ENCODE measurements at places on chromosomes 1 and 21.

- no peak for DNase-seq
These were observed 98.3 kb upstream of the FMN2 start for GRCh38 chr1:239993366-239993765.

DNA sequence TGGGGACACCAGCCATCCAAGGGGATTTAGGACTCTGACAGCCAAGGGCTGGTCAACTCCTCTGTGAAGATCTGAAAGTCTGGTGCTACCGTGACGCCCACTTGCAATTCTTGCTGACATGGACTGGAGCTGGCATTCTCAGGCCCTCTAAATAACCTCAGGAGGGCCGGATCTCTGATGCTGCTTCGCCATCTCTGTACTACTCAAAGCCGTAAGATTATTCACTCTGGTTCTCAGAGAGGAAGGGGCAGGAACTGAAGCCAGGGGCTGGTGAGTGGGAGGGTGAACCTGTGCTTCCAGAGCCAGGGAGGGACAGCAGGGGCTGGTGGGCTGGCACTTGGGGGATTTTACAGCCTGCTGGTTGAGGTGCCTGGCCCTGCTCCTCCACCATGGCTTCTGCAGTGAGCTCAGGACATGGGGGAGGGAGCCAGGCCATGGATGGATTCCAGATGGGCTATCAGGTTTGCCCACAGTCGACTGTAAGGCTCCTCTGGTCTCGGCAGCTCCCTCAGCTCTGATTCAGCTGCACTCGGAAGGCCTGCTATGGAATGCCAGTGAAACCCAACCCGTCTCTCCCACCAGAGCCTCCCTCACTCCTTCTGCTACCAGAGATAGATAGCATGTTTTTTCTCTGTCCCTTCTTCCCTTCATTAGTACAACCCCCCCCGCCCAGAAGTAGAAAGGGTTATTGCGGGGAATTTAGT lies 84.5 kb downstream of the PLXNA2 start:
- no peak for DNase-seq

DNA sequence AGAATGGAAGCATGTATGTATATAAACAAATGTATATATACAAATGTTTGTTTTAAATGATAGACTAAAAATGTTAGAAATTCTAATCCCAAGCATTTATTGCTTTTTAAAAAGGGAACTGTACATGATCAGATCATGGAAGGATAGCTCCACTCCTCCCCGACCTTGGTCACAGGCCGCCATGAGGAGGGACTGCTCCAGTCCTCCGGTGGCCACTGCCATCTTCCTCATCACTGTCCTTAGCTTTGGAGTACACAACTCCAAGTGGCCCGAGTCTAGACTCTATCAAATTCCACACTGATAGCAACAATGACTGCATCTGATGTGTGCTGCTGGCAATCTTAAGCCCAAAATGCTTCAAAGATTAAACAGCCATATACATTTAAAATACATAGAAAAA lies 9.7 kb downstream of the SYF2 start:
- DNase-seq = no peak

DNA sequence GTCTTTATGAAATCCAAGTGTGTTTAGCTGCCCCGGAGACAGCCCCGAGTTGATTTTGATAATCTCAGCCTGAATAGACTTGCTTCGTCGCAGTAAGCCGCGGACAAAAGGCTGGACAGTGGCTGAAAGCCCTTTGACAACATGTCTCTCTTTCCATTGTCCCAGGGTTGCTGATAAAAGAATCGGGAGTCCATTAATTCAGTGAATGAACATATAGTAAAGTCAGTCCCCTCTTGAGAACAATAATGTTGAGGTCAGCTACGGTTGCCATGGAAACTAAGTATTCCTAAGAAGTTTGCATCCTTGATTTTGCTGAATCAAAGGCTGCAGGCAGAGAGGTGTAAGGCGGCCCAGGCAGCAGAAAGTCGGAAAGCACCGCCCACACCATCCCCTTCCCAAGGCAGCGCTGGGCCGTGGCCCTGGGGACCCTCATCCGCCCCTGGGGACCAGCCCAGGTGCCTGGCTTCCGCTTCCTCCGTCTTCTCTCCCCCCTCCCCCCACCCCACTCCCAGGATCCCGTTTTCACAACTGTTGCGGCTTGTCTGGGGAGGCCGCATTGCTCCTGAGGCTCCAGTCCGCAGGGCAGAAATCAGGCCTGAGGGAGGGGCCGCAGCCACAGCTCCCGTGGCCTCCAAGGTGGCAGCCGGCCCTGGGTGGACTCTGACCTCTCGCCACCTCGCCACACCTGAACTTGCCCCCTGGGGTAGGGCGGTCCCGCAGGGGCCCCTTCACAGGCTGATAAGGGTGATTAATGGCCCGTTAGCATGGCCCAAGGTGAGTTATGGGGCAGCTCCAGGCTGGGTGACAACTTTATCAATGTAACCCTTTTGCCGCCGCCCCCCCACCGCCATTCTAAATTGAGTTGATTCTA lies 180.9 kb downstream of the PRDM16 start:
- no peak for DNase-seq

- DNase-seq = no peak
These were observed 28.5 kb downstream of the SLC37A1 start for GRCh38 chr21:42542196-42542595.

DNA sequence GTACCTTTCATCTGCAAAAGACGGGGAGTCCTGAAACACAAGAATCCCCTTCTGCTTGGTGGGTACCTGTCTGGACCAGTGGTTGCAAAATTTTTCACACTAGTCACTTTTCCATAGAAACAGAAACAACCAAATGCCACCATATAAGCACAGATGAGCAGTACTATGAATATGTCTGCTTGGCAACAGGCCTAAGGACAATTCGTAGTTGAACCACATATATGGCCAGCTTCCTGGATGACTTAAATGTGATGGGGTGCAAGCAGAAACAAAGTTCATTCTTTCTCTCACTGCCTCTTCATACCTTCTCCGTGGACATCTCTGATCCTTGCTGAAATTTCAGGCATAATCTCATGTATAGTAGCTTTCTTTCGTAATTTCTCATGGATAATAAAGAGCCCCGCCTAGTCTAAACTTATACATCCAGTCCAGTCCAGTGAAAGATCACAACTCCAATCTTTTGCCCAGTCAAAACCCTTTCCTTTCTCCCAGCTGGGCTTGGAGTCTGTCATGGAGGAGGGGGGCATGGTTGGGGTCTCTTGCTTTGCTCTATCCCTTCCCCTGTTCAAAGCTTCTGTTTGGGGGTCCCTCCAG lies 7.0 kb downstream of the FCAMR start:
- no peak for DNase-seq

- DNase-seq = no peak
These were observed 55.9 kb upstream of the JAK1 start for GRCh38 chr1:65022216-65022615.

GRCh38 chr1:84433258-84434080 lies 35.2 kb downstream of the DNASE2B start:
- peak; percentile 83 for DNase-seq

DNA sequence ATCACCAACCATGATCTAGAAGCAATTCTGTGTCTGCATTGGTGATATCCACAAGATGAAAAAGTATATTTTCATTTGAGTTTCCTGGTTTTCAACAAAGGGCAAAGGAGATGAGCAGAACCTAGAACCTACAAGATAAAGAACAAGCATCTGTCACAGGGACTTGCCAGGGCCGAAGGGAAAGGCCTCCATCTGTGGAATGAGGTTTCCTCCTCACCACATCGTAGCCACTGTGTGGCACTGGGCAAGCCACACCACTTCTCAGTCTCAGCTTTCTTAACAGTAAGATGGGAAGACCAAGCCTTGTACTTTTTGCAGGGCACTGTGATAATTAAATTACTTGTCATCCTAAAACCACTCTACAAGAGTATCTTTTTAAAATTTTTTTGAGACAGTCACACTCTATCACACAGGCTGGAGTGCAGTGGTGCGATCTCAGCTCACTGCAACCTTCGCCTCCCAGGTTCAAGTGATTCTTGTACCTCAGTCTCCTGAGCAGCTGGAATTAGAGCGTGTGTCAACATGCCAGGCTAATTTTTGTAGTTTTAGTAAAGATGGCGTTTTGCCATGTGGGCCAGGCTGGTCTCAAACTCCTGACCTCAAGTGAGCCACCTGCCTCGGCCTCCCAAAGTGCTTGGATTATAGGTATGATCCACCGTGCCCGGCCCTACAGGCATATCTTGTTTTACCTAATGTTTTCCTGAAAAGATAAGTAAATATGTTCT lies 45.8 kb downstream of the ARHGEF11 start:
- DNase-seq = no peak

DNA sequence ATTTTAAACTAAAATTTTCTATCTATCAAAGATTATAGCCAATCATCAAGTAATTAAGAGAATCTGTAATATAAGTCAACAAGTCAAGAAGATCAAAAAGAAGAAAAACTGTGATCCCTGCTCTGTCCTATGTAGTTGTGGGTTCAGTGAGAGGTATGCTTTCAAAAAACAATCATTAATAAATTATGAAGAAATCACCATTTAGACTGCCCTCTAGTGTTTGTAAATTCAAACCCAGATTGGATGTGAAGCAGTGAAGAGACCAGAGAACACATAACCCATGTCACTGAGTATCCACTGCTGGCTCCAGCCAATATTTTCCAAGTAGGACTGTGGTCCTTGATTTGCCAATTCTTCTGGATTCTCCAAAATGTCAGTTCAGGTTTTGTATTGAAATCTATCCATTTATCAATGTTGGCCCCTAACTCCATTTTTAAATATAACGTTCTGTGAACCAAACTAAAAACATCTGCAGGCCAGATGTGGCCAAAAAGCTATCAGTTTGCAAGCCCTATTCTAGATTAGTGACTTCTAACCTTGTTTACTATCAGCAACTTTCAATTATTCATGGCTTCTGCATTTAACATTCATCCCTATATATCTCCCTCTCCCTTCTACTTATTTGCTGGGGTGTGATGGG lies 467.5 kb upstream of the CXADR start:
- peak; percentile 66 for DNase-seq

DNA sequence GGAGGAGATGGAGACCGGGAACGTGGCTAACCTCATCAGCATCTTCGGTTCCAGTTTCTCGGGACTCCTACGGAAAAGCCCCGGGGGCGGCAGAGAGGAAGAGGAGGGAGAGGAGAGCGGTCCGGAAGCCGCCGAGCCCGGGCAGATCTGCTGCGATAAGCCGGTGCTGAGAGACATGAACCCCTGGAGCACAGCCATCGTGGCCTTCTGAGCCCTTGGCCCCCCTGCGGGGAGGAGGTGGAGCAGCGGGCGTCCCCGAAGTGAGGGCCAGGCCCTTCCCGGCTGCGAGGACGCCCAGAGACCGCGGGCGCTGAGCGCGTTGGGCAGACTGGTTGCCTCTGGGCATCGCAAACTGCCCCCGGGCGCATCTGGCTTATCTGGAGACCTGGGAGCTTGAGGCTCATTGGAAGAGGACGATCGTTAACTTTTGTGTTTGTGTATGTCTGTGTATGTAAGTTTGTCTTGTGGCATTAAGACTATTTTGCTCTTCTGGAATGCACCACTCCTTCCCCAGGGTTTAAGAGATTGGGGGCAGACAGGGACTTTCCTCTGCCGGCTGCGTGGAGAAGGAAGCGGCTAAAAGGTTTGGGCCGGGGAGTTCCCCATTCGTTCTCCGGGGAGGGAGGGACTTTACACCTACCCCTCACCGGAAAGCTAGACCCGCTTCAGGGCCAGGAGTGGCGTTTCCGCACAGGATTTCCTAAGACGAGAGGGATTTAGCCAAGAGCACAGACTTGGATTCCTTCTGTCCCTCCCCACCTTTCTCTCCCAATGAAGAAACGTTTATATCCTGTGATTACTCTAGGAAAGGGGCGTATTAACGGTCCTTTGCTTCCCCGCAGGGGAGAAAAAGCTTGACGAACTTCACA lies 1.4 kb downstream of the IER5 start:
- DNase-seq = peak; percentile 49

- DNase-seq = no peak
These were observed 251.8 kb downstream of the NPHP4 start for GRCh38 chr1:5740450-5740849.

- DNase-seq = peak; percentile 19
These were observed 18.4 kb upstream of the LY9 start for GRCh38 chr1:160777486-160778089.

DNA sequence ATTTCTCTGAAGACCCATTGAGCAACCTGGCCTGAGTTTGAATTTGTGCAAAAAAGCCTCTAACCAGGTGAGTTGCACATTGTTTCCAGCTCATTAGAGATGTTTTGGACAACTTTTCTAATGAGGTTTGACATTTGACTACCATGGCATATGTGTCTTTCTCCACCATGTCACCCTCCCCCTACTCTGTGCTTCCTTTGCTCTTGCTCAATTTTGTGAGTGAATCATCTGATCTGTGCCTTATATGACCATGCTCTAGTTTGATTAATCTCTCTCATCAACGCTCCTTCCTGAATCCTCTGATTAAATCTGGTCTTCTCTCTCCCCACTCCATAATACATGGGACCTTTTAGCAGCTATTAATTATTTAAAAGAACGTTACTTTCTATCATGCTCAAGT lies 144.8 kb upstream of the SAMSN1 start:
- DNase-seq = no peak

DNA sequence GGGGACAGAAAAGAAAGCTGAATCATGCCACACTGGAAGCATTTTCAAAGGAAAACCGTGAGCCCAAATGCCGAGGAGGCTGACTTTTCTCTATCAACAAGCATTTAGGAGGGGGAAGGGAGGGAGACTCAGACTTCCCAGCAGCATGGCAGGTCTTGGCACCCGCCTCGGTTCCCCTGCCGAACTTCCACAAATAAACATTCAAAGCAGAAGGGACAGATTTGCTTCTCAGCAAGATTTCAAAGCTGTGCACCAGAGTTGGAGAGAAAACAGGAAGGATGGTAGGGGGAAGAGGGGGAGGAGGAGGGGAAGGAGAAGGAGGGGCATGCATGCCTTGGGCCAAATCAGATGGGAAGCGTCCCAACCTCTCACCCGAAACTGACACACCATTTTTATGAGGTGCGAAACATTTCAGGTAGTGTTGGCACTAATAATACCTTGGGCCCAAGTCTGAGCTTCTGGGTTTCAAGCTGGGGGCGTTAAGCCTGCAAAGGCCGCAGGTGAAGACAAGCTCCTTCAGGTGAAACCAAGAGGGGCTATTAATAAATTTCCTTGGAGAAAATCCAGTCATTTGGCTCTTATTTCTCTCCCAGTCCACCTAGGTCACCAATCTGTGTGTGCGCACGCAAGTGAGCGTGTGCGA lies 26.4 kb downstream of the ABCA4 start:
- peak; percentile 64 for DNase-seq

- DNase-seq = no peak
These were observed 95.5 kb upstream of the TARDBP start for GRCh38 chr1:10916991-10917390.

GRCh38 chr1:232163533-232163932 lies 466.4 kb downstream of the SIPA1L2 start:
- no peak for DNase-seq

GRCh38 chr1:203326830-203327683 lies 21.7 kb downstream of the BTG2 start:
- peak; percentile 93 for DNase-seq

DNA sequence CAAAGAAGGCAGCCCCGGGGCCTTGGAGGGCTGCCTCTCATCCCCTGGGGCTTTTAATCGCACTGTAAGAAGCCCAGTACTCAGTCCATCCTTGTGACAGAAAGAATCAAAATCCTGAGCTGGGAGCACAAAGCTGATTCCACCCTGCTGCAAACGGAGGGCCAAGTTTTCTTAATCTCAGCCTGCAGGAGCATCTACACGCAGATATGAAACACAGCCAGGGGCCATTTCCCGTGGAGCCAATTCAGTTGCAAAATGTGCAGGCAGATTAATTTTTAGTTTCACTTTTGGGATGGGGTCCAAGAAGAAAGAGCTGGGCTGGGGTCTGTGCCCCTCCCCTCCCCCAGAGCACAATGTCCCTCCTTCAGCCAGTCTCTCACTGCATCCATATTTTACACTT lies 4.4 kb downstream of the LYPD8 start:
- no peak for DNase-seq

- DNase-seq = no peak
These were observed 97.5 kb downstream of the SMYD2 start for GRCh38 chr1:214378492-214378891.

- no peak for DNase-seq
These were observed 12.7 kb upstream of the FOXE3 start for GRCh38 chr1:47403321-47403910.
